ENCODE measurements at places on chromosomes 6 and 20.

DNA sequence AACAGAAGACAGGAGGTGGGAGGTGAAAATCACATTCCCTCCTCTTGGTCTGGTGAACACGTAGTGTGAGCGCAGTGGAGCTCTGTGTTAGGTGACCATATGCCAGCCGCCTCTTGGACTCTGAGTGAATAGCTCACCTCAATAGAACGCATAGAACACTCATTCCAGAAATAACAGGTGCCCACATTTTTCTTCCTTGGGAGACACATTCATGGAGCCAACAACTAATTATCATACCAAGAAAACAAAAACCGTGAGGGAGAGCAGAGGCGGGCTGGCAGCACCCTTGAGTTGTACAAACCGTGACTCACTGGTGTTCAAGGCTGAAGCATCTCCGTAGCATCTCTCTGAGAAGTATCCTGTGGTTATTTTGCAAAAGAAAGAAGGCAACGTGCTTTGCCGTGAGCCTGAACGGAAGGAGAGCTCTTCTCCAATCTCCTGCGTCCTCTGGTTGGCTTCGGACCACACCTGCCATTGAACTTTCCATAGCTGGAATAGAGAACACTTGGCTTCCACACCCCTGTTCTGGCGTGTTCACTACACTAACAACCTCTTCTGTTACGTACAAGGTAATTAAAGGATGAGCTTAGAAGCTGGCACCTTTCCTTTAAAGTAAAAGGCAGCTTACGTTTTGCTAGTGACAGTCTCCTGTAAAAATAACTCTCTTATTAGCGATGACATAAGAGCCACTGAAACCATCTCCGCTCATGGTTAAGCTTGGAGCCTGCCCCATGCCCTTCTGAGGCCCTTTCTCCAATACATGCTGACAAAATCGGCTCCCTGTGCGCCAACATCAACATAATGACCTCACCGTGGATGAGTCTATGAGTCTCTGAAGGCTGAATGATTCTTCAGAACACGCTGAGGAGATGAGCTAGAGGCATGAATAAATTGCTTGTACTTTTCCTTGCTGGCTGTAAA, 30.2 kb upstream of the SGK1 start:
- no peak for DNase-seq

GRCh38 chr6:167987396-167988153, 9.9 kb upstream of the KIF25 start:
- DNase-seq: no peak

- DNase-seq: no peak
These were observed 147.0 kb downstream of the CDH26 start for GRCh38 chr20:60104993-60105803.

DNA sequence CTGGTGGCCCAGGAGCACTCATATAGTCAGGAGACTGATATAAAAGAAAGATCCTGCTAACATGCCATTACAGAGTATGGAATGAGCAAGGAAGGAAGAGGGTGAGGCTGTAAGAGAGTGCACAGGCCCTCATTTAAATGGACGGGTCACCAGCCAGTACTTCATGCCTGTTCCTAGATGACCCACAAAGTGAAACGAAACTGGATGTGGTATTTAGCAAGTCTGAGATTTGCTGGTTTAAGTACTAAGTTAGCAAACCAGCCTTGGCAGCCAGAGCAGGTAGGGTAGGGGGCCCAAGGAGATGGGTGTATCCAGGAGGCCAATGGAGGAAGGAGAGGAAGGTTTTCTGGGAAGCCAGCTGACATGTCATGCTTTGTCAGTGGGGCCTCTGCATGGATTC, 15.9 kb downstream of the NT5E start:
- no peak for DNase-seq

- no peak for DNase-seq
These were observed 90.7 kb downstream of the KHDC1L start for GRCh38 chr6:73134588-73134987.

DNA sequence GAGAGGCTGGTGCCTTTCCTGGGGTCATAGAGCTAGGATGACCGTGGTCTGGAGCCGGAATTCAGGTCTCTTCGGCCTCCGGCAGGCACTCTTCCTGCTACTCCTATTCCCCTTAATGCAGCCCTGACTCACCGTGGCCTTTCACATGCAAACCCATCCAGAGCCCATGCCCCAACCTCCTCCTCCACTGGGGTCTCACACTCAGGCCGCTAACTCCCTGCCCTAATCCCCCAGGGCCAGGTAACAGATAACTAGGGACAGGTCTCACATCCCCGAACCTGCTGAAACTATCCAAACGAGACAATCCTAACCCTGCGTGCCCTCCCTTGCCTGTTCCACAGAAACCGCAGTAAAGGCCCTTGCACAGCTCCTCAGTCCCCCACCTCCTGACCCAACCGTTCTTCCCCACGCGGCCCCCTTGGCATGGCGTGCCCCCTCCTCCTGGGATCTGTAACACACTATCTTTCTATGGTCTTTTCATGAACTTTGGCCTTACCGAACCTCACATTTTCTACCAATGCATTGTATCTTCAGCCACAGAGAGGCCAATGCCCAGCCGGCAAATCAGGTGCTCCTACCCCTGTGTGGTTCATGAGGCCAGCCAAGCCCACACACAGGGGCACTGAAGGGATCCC, 245.4 kb upstream of the EXOC2 start:
- no peak for DNase-seq

- no peak for DNase-seq
These were observed 50.8 kb downstream of the SMPDL3A start for GRCh38 chr6:122839906-122840305.

- no peak for DNase-seq
These were observed 79.1 kb downstream of the SNAP25 start for GRCh38 chr20:10297684-10298240.

DNA sequence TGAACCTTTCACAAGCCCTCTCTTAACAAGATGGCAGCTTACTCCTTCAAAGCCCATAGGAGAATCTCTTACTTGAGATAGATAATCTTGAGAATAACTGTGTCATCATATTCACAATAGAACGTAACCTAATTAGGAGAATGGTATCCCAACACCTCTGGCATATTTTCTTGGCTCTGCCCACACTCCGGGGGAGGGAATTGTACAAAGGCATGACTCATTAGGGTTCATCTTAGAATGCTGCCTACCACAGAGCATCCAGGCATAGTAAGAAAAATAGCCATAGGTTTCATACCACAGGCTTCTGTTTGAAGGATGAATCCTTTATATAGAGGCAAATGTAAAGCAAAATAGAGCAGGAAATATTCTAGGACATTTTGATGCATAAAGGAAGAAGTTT, 1100.6 kb upstream of the CITED2 start:
- no peak for DNase-seq

Measured in SK-N-MC (cell line).